ENCODE measurements at places on chromosomes 4 and X.

DNA sequence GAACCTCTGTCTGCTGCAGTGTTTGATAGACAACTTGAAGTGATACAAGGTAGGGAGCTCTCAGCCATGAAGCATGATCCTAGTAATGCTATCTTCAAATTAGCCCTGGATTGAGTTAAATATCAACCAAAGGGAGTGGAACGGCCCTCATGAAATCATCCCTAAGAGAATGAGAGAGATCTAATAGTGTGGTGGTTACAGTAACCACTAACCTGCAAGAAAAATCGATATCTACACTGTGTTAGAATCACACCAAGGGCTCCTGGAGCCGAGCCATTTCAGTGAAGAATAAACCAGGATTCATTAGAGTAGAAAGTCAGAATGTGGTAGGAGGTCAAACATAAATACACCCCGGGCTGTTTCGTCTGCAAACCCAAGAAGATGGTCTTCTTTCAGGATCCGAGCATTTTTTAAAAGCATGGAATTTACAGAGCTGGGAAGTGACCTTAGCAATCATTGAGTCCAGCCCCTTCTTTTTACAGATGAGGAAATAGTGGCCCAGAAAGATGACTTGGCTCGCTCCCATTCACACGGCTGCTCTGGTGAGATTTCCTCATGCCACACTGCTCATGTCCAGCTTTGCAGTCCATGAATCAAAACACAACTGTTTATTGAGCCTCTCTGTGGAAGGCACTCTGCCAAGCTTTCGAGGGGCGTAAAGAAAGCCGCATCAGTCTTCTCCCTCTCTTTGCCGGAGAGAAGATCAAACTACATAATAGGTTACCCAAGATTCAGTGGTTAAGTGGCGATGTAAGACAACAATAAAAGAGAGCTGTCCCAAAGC lies 5.5 kb upstream of the DCTD start:
- no peak for DNase-seq

GRCh38 chrX:45300638-45301037 lies 100.0 kb upstream of the DIPK2B start:
- DNase-seq: no peak

DNA sequence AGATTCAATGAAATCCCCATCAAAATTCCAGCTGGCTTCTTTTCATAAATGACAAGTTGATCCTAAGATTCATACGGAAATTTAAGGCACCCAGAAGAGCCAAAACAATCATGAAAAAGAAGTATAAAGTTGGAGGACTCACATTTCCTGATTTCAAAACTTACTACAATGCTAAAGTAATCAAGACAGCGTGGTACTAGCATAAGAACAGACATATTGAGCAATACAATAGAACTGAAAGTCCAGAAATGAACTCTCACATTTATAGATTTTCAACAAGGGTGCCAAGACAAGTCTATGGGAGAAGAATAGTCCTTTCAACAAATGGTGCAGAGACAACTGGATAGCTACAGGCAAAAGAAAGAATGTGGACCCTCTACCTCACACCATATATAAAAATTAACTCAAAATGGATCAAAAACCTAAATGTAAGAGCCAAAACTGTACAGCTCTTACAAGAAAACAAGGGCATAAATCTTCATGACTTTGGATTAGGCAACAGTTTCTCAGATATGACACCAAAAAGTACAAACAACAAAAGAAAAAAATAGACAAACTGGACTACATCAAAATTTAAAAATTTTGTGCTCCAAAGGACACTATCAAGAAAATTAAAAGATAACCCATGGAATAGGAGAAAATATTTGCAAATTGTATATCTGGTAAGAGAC lies 28.5 kb downstream of the SASH3 start:
- no peak for DNase-seq

- DNase-seq: no peak
Measured at GRCh38 chrX:17987783-17988182, 126.7 kb upstream of the RAI2 start.

GRCh38 chrX:14029039-14029424 lies 660 bp downstream of the GEMIN8 start:
- no peak for DNase-seq

DNA sequence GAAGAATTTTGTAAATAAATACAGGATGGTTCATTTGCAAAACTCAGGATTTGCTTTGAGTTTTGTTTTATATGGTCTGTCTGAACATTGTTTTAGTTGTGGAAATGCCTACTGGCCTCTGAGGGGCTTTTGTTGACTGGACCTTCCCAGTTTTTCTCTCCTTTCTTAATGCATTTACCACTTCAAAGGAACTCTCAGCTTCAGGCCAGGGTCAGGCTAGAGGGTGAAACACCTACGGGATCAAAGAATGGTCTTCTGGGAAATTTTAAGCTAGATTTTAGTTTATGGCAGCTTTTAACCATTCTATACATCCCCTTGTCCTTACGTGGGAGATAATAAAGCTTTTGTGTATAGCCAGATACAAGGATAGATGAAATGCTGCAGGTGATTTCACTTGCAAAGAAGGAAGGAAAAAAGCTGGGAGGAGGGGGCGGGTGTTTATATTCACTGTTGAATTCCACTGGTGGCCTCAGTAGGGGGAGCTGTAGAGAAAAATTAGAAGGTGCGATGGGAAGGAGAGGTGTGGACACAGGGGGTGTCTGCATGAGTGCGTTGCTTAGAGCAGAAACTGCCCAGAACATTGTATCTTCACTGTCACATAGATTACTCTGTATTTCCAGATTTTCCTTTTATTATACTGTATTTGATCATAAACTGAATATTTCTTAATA lies 151.8 kb downstream of the TSPAN5 start:
- DNase-seq: no peak

- DNase-seq: no peak
Measured at GRCh38 chr4:99276417-99276816, 14.4 kb downstream of the ADH1A start.

DNA sequence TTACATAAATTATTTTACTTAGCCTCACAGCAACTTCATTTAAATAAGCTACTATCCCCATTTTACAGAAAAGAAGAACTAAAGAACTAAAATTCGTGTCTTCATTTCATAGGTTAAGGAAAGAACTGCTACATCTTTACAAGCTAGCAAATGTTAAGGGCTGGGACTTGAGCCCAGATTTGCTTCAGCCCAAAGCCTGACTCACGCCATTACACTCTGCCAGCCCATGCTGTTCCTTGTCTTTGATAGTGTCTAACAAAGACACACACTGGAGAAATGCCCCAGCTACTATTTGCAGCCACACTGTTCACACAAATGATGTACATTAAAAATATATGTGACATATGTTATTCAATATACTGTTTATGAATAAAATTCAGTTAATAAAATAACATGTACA lies 29.0 kb upstream of the ERVMER34-1 start:
- no peak for DNase-seq

GRCh38 chrX:101429934-101430333 lies 21.9 kb downstream of the HNRNPH2 start:
- DNase-seq: no peak

GRCh38 chr4:155038459-155038858 lies 170.0 kb upstream of the NPY2R start:
- DNase-seq: no peak
